Epithelial cell of esophagus (primary cell): ENCODE measurements at places on chromosomes 2 and 18.

GRCh38 chr2:125312342-125312741 lies 1287.3 kb downstream of the CNTNAP5 start:
- DNase-seq = no peak

DNA sequence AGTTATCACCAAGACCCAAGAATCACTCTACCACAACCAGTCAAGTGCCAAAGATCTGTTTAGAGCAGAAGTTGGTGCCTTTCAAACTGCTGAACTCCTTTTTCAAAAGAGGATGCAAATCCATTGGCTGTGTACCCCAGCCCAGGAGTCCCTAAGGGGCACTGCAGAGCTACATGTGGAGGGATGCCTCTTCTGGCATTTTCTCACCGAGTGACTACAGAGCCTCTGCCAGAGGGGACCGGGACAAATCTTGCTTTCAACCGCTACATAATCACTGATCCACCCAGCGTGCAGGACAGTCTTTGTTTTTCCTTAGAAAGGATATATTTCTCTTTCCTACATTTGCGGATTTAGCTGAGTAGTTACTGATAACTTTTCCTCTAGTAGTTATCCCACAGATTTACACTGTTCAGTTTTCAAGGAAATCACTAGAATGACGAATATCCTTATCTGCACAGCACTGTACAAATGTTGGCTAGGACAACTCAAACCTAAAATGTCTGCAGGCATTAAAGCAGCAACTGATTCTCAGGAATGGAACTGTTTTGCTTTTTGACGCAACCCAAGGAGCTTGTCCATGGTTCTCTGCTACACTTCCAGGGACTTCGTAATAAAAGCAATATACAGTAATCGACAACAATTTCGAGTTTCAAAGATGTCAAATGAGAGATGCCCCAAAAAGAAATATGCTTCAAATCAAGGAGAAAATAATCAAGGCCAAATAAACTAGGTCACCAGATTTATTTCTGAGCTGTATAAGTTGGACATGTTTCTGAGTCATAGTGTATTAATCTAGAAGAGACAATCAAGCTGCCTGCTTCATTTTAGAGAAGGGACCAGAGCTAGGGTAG lies 24.1 kb downstream of the EPB41L3 start:
- no peak for DNase-seq

DNA sequence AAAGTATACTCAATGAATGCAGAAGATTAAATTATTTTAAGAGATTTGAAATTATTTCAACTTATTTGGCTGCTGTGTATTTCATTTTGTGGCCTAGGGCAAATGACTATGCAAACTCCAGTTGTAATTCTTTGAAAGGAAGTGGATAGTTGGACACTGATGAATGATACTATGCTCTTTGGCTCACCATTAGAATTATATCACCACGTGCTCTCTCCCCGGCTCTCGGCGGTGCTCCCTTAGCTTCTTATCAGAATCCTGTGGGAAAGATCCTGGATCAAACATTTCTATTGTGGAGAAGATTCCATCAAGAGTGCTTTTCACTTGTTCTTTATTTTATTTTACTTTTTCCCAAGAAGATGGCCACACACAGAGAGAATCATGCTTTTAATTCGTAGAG lies 55.2 kb downstream of the ADCYAP1 start:
- DNase-seq = no peak

GRCh38 chr2:38702413-38702812 lies 36.5 kb downstream of the GALM start:
- peak; percentile 38 for DNase-seq

- DNase-seq = no peak
These were observed 10.2 kb downstream of the AFG3L2 start for GRCh38 chr18:12366784-12367183.
